AG09319 (cell line): ENCODE measurements at places on chromosomes 6 and 20.

- peak; percentile 36 for DNase-seq
Observed at GRCh38 chr20:63520934-63521601, 503 bp downstream of the PPDPF start.

GRCh38 chr6:39225946-39226437 lies 3.3 kb downstream of the KCNK5 start:
- no peak for DNase-seq

GRCh38 chr20:60999250-60999649 lies 252.8 kb upstream of the CDH4 start:
- DNase-seq, result no peak

- DNase-seq, result no peak
Observed at GRCh38 chr20:32019563-32020463, 9.6 kb downstream of the CCM2L start.

- no peak for DNase-seq
Observed at GRCh38 chr20:325889-326644, 715 bp downstream of the SOX12 start.

GRCh38 chr6:35426074-35426473 lies 26.1 kb upstream of the FANCE start:
- no peak for DNase-seq

DNA sequence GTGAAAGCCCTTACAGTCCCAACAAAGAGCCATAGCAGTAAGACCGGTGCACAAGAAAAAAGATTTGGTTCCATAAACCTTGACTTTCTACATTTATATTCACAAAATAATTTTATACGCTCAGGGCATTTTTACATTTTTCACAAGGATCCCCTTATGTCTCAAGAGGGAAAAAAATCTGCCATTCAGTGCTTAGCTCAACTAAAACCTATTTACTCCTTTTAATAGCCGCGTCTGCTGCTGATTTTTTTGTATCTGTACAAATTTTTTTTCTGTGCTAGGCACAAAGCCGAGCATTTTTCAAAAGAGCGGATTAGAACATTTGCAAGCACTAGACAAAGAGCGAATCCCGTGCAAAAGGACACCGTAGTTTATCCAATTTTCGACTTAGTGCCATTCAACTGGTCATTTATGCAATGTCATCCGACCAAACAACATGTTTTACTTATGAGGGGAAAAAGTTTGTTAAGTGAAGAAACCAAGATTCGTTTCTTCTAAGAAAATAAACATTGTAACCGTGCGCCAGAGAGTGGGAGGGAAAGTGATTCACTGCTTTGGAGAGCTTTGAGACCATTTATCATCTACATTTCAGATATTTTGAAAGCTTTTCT lies 3.7 kb downstream of the TFAP2D start:
- DNase-seq, result no peak

DNA sequence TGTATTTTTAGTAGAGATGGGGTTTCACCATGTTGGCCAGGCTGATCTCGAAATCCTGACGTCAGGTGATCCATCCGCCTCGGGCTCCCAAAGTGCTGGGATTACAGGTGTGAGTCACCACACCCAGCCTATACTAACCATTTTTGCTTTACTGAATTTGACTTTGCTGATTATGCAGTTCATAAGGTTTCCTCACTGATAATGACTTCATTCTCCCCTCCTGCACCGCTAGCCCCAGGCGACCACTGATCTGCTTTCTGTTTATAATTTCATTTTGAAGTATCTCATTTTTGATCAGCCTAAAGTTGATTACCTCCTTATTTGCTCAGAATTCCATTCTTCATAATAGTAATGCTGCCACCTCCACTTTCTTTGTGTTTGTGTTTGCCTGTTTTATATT lies 48.7 kb upstream of the FAM83D start:
- DNase-seq, result no peak

DNA sequence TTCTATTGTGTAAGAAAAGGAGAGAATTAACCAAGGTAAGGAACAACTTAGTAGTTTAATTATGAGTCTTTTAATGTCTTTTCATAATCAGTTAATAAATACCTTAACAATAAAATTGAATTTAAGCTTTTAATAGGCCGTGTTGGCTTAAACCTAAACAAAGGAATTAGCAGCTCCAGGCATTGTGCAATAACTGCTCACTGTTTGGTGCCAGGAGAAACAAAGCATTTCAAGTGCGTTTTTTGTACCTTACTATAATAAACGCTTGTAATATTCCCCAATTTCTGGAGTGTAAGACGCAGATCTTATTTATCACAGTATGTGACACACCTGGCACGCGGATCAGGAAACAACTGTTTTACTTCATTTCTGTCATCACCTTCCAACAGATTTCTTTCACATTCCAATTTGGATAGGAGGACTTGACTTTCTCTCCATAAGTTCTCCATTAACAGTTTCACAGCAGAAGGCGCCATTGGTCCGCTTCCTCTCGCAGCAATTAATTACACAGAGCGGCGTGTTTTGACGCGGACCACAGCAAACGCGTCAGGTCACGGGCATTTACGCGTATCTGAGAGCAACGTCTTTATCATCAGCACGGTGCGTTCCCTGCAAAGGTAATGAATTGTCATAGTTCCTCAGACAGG lies 335.8 kb upstream of the NT5E start:
- no peak for DNase-seq

DNA sequence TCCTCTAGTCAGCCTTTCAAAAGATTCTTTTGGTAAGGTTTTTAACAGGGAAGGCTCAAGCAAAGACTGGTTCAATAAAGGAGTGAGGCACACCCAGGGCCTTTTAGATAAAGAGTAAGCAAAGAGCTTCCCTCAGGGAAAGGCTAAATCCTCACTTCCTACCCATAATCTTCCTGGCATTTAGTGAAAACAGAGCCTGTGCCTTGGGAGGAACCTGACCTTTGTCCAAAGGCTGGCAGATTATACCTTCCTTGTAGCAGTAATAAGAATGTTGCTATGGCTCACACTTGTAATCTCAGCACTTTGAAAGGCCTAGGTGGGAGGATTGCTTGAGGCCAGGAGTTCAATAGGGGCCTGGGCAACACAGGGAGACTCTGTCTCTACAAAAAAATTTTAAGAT lies 280.1 kb upstream of the PLCB4 start:
- DNase-seq, result no peak
